ENCODE measurements at places on chromosomes 6 and 20.

DNA sequence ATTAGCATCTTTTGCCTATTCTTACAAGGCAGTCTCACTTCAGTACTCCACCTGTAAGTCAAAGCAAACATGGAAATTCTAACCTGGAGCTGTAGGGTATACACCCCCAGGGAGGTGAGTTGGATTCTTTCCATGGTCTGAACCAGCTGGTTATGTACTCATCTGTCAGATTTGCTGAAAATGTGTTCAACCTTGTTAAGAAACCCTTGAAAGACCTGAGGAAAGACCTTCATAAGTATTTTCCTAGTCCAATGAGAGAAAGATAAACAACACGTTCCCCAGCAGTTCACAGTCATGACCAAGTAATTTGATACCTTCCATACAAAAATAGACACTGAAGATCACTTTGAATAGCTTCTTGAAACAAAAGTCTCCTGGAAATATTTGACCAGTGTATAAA, 42.5 kb downstream of the ID4 start:
- no peak for DNase-seq

DNA sequence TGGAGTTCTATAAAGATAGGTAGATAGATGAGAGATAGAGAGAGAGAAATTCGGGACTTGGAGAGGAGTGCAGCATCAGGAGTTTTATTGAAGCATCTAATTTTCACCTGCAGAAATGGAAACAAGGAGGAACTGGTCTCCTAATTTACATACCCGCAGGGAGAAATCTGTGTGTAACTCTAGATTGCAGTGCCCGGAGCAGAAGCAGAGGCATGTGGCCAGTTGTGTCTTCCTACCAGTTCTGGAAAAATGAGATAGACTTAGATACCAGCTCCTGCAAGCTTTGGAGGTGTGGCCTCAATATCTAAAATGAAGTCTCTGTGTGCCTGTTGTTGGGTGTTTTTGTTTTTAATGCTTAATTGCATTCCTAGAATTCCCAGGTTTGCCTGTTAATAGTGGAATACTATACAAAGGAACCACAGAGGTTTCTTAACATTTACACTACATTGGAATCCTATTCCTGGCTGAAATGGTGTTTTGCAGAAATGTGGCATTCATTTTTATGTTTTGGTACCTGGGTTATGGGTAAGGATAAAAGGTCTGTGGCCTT, 57.4 kb downstream of the DTD1 start:
- no peak for DNase-seq

GRCh38 chr6:139531148-139532115, 157.0 kb upstream of the CITED2 start:
- peak; percentile 54 for DNase-seq

- DNase-seq: no peak
These were observed 196.3 kb upstream of the UST start for GRCh38 chr6:148550569-148550968.

DNA sequence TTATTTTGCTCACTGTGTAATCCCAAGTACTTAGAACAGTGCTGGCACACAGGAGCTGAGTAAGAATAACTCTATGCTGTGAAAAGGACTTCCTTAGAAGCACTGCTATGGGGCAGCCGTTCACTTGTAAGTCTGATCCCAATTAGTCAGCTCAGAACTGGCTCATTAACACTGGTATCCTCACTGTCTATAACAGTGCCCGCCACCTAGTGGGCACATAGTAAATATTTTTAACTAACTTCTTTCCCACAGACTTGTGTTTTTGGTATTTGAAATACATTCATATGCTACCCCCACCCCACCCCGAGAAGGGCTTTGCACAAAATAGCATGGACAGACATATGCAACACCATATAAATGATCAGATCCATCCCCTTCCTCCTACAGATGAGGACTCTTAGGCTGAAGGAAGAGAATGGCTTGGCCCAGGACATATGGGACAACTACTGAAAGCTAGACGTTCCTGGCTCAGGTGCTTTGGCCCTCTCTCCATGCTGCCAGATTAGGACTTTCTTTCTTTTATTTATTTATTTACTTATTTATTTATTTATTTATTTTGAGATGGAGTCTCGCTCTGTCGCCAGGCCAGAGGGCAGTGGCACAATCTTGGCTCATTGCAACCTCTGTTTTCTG, 47.1 kb downstream of the DST start:
- peak; percentile 56 for DNase-seq

- DNase-seq: no peak
These were observed 6.4 kb downstream of the CD109 start for GRCh38 chr6:73702444-73702843.

DNA sequence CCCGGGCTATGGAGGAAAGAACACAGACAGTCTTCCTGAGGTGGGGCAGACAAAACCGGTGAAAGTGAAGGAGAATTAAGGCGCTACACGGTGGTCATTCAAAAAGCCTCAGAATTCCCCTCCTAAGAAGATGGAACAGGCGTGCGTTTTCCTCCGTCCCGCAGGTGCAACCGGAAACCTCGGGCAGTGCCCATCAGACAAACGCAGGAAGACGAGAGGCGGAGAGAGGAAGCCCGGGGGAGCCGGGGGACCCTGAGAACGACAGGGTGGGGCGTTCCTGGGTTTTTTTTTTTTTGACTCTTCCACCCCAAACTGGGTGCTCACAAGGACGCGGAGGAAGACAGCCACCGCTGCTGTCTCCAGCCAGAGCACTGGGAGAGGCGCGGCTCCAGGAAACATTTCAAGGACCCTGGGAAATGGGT, 25.4 kb downstream of the TTLL2 start:
- peak; percentile 8 for DNase-seq

GRCh38 chr20:50346374-50347283, 156.0 kb downstream of the CEBPB start:
- no peak for DNase-seq

DNA sequence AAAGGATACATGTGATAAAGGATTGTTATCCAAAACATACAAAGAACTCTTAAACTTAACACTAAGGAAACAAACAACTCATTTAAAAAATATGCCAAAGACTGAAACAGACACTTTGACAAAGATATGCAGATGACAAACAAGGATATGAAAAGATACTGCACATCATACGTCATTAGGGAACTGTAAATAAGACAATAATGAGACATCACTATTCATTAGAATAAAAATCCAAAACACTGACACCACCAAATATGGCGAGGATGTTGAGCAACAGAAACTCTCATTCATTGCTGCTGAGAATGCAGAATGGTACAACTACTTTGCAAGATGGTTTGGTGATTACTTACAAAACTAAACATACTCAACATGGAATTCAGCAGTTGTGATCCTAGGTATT, 156.5 kb upstream of the FOXA2 start:
- DNase-seq: no peak

DNA sequence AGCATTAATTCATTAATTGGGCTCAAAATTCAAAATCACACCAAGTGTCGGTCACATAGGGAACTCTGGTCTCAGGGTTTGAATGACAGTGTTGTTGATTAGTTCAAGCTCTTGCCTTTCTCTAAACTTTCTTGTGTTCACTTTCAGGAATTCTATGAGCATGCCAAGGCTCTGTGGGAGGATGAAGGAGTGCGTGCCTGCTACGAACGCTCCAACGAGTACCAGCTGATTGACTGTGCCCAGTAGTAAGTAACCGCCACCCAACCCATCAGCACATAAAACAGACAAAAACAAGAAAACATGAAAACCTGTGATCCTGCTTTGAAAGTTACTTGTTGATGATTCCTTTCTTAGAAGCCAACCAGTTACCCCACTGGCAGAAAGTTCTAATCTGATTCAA, 52.7 kb downstream of the GNAS start:
- DNase-seq: no peak

DNA sequence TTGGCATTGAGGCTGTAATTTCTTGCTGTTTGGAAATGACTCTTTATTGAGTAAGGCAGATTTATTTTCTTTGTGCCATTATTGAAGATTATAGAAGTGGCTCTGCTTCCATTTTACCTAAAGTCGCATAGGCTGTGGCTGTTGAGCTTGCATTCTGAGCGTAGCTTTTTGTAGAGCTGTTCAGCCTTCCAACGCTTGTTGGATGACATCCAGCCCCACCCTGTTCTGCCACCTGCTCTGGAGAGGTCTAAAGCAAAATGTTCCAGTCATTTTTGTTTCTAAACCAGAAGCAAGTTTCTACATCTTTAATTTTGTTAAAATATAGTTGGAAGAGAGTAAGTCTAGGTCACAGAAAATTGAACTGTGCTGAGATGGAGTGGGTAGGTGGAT, 24.4 kb downstream of the UST start:
- no peak for DNase-seq
